ENCODE measurements at places on chromosomes 6 and 20. TPM values are rescaled to one million over a fixed set of nuclear protein-coding genes. Genes with fewer than 3 reads are reported as not detected.

- DNase-seq = no peak
Measured at GRCh38 chr6:134177753-134178160, 125.3 kb upstream of the SLC2A12 start.

DNA sequence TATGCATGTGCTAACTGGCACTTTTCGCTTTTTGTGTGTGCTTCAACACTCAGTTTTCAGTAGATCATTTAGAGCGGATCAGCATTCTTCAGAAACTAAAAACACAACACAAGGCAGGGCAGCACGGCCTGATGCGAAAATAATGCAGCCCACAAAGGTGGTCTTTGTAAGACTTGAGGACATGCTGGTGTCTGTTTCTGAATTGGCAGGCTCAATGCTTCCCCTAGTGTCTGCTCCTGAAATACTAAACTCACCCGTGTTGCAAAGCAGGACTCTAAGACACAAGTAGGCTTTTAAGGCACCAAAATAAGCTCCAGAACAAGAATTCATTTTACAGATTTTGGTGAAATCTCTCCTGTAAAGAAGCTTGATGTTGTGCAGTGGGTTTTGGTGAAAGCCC, 676.5 kb downstream of the TENT5A start:
- DNase-seq = no peak

- DNase-seq = no peak
Measured at GRCh38 chr6:20217891-20218290, 5.6 kb upstream of the MBOAT1 start.

DNA sequence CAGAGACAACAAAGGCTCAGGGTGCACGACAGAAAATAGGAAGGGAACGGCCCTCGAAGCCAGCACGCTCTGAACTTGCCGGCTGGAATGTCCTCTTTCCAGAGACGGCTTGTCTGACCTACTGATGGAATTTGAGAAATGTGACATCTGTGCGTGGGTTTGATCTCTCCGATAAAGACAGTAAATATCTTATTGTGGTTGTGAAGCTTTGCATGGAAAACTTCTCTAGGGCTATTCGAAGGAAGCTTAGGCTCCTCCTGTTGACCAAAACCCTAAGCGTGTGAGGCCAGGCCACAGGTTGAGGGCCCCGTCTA, 247.3 kb downstream of the ZNF217 start:
- no peak for DNase-seq

DNA sequence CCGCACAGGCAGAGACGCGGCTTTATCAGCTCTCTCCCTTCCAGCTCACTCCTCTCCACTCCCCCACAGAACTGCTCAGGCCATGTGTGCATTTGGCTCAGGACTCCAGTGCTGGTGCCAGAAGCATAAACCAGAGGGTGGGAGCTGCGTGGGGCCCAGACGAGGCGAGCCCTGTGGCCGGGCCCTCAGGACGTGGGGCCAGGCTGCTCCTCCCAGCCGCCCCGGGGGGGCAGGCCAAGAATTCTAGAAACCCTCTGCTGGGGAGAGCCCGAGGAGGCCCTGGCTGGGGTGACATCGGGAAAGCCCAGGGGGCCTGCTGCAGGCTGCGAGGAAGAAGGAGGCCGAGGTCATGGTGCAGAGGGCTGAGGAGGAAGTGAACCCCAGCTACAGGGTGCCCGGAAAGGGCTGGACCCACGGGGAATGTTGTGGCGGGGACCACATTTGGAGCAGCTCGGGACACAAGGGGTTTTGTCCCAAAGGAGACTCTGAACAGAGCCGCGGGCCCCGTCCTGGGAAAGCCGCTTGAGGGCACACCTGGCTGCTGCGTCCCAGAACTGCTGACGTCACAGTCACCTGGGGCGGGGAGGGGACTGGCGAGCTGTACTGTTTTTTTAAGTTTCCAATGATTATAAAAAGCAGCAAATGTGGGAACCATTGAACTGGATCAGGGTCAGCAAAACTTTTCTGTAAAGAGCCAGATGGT, 107.1 kb downstream of the BANF2 start:
- peak; percentile 86 for DNase-seq

DNA sequence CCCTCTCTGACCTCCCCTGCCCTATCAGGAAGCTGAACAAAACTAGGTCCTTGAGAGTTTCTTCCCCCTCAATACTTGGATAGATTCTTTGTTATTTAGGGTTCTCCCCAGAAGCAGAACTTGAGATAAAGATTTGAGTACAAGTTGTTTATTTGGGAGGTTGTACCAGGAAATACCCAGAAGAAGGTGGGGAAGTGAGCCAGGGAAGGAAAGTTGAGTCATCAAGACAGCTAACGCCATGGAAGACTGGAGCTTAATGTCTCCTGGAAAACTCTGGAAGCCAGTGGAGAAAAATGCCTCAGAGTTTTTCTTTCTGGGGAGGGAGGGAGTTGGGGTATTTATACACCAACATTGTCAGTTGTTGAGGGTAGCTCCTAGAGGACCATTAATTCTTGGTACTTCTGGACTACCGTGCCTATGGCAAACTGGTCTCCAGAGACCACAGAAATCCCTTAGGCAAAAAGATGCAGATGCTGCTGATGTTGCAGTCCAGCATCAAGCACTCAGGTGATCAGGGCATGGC, 102.6 kb upstream of the ZFP64 start:
- DNase-seq = no peak

GRCh38 chr20:20814685-20815084, 102.2 kb upstream of the RALGAPA2 start:
- DNase-seq = no peak

GRCh38 chr20:51488331-51488730, 54.2 kb downstream of the NFATC2 start:
- DNase-seq = peak; percentile 31

DNA sequence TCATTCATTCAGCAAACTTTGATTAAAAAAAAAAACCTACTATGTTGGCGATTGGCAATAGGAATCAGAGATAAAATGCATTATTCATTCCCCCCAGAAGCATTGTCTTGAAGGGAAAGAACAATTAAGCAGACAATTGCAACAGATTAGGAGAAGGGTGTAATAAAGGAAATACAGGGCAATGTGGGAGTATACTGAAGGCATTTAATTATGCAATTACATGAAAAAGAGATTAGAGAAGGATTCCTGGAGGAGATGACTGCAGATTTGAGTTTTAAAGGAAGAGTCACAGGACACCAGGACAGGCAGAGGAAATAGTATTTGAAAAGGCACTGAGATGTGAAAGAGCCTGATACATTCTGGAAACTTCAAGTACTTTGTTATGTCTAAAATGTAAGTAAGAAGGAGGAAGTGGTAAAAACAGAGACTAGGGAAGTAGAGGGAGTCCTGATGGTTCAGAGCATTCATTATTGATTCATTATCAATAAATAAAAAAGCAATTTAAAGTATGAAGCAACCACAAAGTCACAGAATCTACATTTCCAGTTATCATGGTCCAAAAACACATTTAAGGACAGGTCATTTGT, 43.7 kb downstream of the THEMIS start:
- DNase-seq = no peak

DNA sequence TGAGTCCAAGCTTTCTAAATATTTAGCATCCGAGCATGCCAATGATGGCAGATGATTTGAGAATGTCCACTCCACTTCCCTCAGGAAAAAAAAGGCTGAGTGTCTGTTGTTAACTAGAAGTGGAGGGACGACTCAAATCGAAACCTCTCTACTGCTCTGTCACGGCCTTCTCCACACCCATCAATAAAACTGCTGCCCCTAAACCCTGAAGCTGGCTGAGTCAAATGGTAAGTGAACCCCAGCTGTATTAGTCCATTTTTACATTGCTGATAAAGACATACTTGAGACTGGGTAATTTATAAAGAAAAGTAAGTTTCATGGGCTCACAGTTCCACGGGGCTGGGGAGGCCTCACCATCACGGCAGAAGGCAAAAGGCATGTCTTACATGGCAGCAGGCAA, 707.0 kb downstream of the QKI start:
- no peak for DNase-seq

DNA sequence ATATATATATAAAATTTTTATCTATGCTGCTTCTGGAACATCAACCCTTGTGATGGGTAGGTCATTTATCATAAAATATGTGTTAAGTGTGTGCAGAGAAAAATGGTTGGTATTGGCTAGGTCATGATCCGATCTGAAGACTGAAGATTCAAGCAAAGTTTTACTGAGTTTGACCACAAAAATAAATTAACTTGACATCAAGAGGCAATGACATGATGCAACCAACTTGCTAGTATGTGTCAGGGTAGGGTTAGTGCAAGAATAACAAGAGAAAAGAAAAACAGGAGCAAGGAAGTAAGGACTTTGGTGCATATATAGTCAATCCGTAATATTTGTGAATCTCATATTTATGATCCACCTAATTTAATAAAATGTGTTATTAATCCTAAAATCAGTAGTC, 1202.0 kb upstream of the ADGRB3 start:
- no peak for DNase-seq

The GTF3C6 gene
- 35.5 TPM for total RNA-seq

The SLC22A7 gene
- total RNA-seq = not detected

The MANEA gene
- 11.7 TPM for total RNA-seq

The MAS1 gene
- not detected for total RNA-seq

The BMP2 gene
- 6.1 TPM for total RNA-seq

Measured in sciatic nerve (tissue), 2 donors.